ENCODE measurements at places on chromosomes 6 and 20.

DNA sequence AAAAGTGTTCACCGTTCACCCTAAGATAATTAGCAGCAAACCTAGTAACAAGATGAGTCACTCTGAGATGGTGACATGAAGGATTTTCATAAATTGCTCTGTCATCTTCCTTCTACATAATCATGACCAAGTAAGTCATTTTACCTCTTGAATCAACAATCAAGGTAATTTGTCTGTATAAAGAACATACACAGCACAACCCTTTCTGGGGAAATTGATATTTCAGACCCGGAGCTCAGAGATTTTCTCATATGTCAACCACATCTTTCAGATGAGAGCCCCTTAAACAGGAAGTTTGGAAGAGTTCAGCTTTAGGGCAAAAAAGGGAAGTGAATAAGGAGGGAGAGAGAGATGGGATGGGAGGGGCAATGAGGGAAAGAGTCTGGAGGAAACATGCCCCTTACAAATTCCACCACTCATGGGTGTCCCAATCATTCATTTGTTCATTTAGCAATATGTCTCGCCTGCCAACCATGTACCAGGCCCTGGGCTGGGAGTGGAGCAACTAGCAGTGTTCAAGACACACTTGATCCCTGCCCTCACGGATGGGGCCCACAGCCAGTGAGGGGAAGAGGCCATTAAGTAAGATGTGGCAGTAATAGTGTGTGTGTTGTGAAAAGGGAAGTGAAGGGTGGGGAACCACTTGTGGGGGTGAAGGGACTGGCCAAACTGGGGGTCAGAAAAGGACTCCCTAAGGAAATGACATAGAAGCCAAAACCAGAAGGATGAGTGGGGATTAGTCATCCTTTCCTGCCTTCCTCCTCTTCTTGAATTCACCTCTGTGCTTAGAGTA is 190.9 kb downstream of the MAFB start:
- DNase-seq: no peak

GRCh38 chr20:11691766-11692165 is 225.9 kb upstream of the BTBD3 start:
- no peak for DNase-seq

DNA sequence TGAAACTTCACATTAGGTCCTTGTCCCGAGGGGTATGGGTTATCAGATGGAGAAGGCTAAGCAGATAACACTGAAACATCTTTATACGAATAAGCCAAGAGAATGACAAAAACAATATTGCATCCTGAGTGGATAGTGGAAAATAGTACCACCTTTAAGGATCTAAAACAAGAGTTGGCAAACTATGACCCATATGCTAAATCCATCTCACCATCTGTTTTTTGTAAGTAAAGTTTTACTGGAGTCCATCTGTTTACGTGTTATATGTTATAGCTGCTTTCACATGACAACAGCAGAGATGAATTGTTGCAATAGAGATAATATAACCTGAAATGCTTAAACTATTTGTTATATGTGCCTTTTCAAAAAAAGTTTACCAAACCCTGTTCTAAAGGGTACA is 76.1 kb upstream of the TRDN start:
- DNase-seq: no peak

DNA sequence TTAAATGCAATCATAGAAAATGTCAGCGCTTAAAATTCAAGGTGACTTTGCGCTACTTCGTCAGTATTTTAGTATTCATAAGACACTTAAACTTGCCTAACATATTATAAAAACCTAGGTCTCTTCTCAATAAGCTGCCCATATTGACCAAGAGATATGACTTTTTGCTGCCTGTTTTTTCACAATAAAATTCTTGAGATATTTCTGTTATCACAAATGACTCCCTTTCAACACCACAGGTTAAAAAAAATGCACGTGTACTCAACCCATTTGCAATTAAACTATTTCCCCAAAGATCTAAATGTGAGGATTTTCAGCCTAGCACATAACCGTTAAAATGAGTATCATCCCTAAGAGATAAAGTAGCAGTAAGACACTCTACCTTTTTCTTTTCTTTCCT is 10.7 kb downstream of the ATXN1 start:
- no peak for DNase-seq

DNA sequence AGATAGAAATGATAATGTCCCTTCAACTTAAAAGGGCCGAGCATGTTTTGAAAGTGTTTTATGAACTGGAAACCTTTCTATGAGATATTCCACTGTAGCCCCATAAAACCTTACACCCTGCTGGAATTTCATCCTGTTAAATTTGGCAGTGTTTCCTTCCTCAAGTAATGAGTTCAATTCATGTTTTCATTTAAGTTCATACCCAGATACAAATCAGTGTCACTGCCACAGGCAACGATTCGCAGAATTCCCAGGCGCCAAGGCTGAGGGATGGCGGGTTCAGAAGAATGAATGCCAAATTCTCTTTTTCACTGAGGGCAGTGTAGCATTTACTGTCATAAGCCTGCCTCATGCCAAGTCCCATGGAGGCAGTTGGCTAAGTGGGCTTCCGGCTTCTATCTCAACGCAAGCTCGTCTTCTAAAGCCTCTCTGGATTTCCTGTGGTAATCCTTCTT is 511.8 kb upstream of the ID4 start:
- DNase-seq: no peak

DNA sequence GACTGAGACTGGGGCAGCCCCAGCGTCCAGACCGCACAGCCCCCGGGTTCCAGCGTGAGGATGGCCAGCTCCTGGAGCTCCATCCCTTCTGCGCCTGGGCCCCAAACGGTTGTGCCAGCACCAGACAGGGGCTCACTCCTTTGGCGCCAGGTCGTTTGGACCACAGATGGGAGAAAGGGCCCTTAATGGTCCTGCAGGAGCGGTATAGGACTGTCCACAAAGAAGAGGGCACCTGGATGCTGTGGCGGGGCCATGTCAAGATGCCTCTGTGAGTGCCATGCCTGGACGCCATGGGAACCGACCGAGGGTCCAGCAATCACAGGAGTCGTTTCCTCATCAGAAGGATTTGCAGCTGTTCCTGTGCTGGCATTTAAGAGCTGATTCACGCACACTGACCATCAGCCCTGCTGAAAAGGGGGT is 82.7 kb downstream of the DLL1 start:
- DNase-seq: no peak

DNA sequence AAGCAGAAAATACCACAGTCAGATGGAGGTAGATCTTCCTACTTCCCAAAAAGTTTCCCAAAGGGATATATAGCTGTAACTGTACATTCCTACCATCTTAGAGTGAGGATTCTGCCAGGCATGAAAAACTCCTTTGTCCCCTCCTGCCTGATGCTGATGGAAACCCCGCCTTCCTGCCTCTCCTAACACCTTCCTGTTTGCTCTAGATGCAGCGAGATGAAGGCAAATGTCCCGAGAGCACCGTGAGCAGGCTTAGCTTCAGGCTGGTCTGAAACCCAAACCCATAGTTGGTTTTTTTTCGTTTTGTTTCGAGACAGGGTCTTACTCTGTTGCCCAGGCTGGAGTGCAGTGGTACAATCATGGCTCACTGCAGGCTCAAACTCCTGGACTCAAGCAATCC is 55.6 kb downstream of the MYB start:
- no peak for DNase-seq

- DNase-seq: no peak
Measured at GRCh38 chr6:54846243-54846856, at the start of gene FAM83B. TSS of gene FAM83B (plus strand) at chr6:54846771. CDS start at chr6:54870247, 23,476 bp downstream.

DNA sequence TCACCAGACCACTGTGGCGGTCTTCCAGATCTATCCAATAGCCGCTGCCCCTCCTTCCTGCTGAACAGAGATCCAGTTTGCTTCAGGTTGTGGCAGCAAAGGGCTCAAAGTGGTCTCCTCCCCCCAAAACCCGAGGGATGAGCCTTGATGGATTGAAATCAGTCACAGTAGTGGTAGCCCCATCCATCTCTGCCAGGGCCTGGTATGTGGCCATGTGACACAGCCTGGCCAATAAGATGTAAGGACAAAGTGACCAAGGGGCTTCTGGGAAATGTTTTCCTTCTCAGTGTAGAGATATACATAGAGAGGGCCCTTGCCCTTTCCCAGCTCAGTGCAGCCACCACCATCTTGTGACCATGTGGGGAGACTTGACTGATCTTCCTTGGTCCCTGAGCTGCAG is 4.1 kb upstream of the ARMC2 start:
- no peak for DNase-seq

DNA sequence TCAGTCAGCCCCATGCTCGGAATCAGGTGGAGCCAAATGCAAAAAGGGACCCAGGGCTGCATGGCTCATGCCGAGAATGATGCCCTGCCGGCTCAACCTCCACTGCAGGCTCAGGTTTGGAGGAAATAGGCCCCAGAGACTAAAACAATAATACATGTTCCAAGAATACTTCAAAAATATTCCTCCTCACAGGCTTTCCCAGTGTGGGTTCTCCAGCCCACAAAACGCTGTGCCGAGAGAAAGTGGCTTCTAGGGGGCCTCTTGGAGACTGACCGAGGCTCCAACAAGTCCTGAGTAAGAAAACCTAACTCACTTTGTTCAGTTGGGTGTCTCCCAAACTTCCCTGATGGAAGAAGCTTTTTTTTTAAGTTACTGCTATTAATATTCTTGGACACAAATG is 73.9 kb downstream of the BANF2 start:
- no peak for DNase-seq

DNA sequence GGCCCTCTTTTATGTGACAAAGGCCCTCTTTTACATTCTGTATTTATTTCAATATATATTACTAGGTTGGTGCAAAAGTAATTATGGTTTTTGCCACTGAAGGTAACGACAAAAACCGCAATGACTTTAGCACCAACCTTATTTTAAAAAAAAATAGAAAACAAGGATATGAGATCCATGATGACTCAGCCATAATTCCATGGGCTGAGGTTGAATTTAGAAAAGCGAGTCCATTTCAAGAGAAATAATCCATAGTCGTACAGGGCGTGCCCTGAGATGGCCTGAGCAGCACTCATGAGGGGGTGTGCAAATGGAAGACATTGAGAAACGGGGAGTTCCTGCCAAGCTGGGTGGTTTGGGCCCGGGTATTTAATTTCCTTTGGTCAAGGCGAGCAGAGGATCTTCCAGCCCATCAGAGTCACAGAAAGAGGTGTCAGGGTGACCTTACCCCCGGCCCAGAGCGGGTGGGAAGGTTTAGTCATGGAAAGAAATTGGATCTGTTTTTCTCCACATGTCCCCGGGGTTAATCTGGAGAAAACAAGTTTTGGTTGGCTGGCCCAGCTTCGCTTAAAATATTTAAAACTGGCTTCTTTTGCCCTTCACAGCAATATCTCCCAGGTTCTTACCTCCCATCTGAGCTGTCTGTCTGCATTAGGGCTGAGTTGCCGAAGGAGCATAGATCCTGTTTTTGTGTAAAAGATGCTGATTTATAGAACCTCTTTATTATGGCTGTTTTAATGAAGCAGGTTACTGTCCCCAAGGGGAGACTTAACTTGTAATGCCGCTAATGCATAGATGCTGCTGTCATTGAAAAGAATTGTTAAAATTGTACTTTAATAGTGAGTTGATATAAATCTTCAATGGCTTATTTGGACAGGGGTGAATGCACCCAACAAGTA is 255.6 kb downstream of the PREX1 start:
- DNase-seq: no peak

- DNase-seq: no peak
Measured at GRCh38 chr6:4271761-4272470, 136.5 kb upstream of the ECI2 start.
